ENCODE measurements at places on chromosomes 3 and 15.

GRCh38 chr15:40323953-40324937 is 753 bp downstream of the INAFM2 start:
- DNase-seq: no peak

GRCh38 chr15:86915811-86916331 is 836.2 kb downstream of the AGBL1 start:
- DNase-seq: peak; percentile 64

DNA sequence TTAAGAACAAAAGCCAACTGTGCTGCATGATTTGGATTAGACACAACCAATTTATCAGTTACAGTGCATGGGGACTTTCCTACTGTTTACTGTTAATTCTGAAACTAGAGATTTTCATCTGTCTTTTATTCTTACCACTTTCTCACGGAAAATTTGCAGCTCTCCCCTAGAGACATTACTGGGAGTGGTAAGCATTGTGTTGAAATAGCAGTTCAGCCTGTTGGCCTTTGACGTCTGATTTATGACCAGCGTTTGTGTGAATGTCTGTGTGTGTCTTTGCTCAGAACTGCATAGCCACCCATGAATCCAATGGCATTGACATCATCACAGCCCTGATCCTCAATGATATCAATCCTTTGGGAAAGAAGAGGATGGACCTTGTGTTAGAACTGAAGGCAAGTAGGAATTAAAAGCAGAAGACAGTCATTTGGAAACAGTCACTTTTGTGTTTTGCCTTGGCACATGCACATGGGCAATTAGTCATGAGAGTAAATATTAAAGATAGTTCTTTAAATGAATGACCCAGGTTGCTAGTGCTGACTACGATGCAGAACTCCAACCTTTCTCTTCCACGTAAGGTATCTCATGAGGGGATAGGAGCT is 202.2 kb upstream of the BHLHE40 start:
- DNase-seq: peak; percentile 49

DNA sequence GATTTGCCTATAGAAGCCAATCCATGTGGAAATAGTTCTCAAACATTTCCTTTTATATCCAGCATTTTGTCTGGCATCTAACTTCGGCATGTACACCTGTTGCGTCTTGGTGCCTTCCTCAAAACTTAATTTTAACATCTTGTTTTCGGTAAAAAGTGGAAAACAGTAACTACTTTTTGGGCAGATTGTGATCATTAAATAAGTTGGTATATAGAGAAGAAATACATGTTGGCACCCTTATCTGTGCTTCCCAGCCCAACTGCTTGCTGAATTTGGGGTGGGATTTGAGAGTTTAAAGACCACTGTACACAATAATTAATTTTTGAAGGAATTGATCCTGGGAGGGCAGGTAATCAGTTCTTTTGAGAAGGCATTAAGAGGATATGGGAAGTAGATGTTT is 566.8 kb downstream of the PDCD6IP start:
- DNase-seq: no peak

DNA sequence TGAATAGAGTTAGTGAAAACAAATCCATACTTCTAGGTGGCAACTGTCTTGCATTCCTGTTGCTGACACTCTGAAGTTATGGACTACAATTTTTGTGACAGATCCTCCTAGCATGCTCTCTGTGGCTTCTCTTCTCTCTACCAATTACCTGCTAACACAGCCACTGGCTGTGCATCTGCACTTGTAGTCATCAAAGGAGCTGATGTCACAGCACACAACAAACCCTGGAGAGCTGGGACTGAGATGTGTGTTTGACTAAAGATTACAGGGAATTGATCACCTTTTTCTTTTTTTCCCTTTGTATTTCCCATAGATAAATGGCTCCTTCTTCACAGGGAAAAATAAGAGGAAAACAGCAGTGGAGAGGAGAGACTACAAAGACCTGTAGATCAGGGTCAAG is 278.4 kb upstream of the CCDC54 start:
- DNase-seq: no peak

- DNase-seq: no peak
Measured at GRCh38 chr3:139129892-139130291, 85.2 kb upstream of the PRR23C start.

- DNase-seq: no peak
Measured at GRCh38 chr15:38684440-38685010, 119.9 kb upstream of the RASGRP1 start.

DNA sequence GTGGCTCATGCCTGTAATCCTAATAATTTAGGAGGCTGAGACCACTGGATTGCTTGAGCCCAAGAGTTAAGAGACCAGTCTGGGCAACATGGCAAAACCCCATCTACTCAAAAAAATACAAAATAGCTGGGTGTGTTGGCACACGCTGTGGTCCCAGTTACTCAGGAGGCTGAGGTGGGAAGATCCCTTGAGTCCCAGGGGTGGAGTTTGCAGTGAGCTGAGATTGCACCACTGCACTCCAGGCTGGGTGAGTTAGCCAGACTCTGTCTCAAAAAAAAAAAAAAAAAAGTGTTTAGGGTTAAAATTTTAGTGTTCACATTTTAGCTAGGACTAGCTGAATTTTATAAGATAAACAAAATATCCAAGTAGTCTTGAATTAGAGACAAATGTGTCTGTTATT is 1340.1 kb upstream of the EPHA6 start:
- no peak for DNase-seq

- peak; percentile 39 for DNase-seq
Measured at GRCh38 chr3:62201438-62202035, 171.8 kb downstream of the FEZF2 start.

DNA sequence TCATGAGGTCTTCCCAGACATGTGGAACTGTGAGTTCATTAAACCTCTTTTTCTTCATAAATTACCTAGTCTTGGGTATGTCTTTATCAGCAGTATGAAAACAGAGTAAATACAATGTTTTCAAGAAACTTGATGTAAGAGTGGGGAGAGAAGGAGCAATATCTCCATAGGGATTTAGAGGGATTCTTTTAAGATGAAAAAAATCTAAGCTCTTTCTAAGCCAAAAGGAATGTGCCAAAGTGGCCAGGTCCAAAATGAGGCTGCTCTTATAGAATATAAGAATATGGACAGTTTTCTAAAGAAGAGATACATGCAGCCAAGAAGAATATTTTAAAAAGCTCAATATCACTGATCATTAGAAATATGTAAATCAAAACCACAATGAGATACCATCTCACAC is 23.9 kb upstream of the RYK start:
- peak; percentile 62 for DNase-seq

- DNase-seq: no peak
Measured at GRCh38 chr15:83199288-83199687, 8.3 kb downstream of the HDGFL3 start.

- peak; percentile 64 for DNase-seq
Measured at GRCh38 chr15:48855501-48856440, 22.2 kb upstream of the EID1 start.

DNA sequence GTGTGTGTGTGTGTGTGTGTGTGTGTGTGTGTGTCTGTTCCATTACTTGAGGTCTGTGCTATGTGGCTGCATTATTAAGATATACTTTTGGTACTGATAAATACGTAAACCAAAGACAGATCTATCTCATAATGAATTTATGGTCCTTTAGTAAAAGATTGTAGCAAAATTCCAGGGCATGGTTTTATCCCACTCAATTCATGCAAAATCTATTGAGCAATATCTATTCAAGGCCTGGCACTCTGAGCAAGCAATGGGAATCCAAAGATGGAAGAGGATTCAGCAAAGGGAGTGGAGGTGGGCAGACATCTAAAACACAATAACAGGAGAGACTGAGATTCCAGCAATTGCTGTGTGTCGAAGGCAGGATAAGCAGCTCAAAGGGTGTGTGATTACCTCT is 86.8 kb downstream of the RFTN1 start:
- no peak for DNase-seq
